ENCODE measurements at places on chromosomes 1 and 21. TPM values are rescaled to one million over a fixed set of nuclear protein-coding genes. Genes with fewer than 3 reads are reported as not detected.
A peak's percentile ranks its signal among the peaks of the same experiment; 100 is the strongest.

The TMEM39B gene
- 5.3 TPM for total RNA-seq

The SPRR2F gene
- not detected for total RNA-seq

GRCh38 chr1:167755654-167756053 lies 33.9 kb downstream of the MPZL1 start:
- DNase-seq = no peak

The SAMD11 gene
- 0.41 TPM for total RNA-seq

DNA sequence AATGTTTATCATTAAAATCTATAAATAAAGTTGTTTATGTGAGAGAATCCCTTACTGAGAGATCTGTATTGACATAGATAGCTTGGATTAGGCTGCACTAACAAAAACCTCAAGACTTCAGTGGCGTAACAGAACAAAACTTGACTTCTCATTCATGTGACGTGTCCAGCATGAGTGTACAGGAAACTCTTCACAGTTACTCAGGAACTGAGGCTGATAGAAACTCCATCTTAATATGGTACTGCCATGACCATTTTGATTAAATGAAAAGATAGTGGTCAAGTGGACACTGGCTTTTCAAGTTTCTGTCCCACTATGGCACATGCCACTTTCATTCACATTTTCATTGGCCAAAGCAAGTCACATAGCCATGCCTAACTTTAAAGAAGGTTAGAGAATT lies 3.7 kb downstream of the ST3GAL3 start:
- DNase-seq = no peak

DNA sequence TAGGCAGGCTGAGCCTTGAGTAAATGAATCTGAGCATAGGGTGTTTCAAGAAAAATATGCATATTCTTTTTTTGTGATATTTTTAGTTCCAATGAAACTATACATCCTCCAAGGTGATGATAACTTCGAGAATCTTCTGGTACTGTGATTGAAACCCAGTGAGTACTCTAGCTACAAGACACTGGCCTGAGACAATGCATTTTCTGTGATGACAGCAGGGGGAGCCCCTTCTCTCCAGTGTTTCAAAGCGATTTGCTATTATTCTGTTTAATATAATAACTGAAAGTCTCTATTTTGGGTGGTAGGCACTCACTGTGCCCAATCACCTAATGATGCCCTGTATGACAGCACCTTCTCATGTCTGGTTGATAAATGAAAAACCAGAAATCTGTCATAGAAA lies 12.1 kb downstream of the IRF2BP2 start:
- DNase-seq = no peak

The WNT3A gene
- not detected for total RNA-seq

The PTPN22 gene
- total RNA-seq = 0.82 TPM

The AMY2A gene
- total RNA-seq = not detected

- peak; percentile 67 for DNase-seq
Observed at GRCh38 chr1:32702599-32703478, at the start of gene SYNC. TSS of gene SYNC (minus strand) at chr1:32702770. CDS start at chr1:32702660, 110 bp downstream.

DNA sequence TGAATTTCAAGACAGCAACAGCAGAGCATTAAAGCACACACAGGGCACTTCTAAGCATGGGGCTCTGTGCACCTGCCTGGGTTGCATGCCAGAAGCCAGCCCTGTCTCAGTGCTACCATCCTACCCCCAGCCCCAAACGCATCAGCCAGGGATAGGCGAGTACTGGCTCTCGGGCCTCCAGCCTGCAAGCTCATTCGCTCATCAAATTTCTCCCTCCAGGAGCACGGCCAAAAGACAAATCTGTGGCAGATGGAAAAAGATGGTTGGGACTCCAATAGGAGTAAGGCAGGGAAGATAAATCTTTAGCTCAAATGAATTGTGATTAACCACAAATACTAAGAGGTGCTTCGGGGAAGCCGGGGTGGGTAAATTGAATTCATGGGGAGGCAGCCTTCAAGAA lies 189.6 kb downstream of the KAZN start:
- DNase-seq = no peak

- DNase-seq = no peak
Observed at GRCh38 chr1:5780324-5780716, 211.9 kb downstream of the NPHP4 start.

- DNase-seq = no peak
Observed at GRCh38 chr1:153400244-153400643, 9.4 kb upstream of the S100A8 start.

DNA sequence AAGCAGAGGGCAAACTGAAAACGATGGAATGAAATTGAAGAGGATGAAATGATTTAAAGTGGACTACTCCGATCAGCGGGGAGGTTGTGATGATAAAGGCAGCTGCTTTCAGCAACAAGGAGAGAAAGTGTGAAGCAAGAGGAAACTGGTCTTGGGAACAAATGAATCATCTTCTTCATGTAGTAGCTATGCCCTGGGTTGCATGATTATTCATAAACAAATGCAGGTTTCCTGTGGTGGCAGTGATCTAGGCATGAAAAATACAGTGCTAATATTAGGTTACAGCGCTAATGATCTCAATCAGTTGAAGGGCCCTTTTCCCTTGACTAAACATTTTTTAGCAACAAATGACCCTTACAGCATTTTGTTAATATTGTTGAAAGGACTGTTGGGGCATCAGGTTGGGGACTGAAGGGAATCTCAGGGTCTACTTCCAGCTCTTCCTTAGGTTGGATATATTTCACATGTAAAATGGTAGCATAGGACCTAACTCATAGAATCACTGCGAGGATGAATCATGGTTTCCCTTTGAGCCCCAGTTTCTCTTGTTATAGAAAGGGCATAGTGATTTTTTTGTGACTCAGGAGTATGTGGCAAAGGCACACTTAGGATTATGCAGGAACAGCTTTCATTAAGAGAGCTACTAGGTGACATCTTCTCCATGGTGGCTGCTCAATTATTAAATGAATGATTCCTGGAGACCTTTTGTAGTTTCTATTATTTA lies 1.9 kb upstream of the ZFYVE9 start:
- DNase-seq = no peak

The ADORA3 gene
- total RNA-seq = 1.6 TPM

DNA sequence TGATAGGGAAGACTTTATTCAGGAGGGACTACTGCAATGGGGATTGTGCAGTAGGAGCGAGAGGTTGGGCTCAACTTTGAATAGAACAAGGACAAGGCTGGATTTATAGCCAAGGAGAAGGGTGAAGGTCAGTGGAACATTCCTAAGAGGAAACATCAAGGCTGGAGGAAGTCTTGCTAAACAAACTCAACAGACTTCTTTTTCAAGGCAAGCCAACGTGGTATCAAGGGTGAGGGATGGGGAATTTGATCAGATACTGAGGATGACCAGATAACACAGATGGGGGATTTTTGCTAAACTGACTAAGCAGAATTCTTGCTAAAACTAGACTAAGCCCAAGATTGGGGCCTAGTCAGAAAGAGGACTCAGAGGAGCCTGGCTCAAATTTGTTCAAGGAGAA lies 107.3 kb downstream of the DUSP10 start:
- no peak for DNase-seq

The FCRL1 gene
- not detected for total RNA-seq
